ENCODE measurements at places on chromosomes 5 and 9.
A peak's percentile ranks its signal among the peaks of the same experiment; 100 is the strongest.

DNA sequence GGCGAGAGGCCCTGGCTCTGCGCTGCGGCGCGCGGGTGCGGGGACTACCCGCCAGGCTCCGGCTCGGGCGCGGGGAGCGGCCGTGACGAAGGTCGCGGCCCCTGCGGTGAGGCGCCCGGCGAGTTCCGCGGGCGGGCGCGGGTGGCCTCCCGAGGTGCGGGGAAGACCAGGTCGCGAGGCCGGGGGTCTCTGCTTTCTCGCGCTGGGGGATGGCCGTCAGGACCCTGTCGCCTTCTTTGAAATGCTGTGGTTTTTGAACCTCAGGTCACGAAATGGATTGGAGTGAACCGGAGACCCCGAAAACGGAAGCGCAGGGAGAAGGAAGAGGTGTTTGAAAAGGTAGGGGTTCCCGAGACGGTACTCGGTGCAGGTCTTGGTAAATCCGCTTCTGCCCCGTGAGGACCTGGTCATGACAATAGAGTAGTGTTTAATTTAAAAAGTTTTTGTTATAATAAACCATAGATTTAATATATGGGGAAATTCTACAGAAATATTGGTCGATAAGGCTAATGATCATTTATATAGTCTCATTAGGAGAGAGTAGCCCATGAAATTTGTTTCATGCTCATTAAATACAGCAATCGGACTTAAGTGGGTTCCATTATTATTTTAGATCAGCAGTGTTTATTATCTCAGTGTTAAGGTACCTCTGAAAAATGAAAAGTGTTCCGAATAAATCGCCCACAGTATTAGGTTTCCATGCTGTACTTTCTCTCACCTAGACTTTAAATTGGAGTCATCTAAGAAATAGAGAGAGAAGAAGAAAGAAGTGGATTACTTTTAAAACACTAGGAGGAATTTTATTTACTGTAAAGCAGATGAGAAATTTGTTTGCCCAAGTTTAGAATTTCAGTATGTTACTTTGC is 279.0 kb downstream of the AOPEP start:
- DNase-seq: peak; percentile 29

DNA sequence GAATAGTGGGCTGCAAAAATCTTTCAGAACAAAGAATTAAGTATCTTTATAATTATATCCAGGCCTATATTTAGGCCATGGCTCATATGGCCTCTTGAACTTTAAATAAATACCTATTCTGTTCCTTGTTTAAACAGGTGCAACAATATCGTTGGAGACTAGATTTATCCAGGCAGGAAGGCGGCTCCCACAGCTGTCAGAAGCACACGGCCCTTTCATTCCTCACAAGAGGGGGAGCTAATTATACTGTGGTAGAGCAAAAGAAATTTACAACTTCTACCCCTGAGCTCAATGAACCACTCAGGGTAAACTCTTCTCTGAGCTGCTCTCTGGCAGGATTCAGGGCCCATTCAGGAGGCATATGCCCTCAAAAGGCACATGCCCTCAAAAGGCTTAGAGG is 31.3 kb downstream of the TMEM174 start:
- no peak for DNase-seq

DNA sequence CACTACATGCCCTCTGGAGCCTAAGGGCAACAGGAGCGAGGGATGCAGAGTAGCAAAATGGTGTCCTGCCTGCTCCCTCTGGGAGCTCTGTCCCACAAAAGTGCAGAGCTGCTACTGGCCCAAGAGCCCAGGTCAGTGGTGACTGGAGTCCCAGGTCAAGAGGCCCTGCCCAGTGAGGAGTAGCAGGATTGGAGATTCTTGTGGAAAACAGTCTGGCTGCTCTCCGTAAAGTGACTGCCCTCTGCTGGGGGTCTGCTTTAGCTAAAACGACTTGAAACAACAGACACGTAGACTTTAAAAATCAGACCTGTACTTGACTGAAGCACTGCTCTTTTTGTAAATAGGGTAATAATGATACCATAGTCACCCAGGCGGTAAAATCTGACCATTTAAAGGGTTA is 917.0 kb downstream of the MAT2B start:
- peak; percentile 42 for DNase-seq

GRCh38 chr9:134940236-134941208 is 22.8 kb upstream of the FCN1 start:
- DNase-seq: no peak

GRCh38 chr5:175866377-175866907 is 4.9 kb upstream of the CPLX2 start:
- no peak for DNase-seq

DNA sequence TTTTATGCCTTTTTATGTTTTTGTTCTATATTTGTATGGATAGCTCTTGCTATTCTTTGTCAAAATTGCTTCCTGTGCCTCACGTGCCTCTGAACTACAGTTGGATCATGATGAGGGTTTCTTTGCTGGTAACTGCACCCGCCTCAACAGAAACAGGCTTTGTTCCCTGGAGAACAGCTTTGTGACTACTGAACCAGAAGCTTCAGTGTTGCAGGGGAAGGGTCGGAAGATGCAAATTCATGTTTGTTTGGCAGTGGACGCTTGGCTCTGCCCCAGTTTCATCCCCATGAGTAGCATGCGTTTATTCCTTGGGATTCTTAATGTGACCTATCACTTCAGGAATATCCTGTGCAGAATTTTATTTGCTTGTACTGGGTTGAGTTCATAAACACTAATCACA is 959.1 kb upstream of the WWC1 start:
- DNase-seq: no peak

DNA sequence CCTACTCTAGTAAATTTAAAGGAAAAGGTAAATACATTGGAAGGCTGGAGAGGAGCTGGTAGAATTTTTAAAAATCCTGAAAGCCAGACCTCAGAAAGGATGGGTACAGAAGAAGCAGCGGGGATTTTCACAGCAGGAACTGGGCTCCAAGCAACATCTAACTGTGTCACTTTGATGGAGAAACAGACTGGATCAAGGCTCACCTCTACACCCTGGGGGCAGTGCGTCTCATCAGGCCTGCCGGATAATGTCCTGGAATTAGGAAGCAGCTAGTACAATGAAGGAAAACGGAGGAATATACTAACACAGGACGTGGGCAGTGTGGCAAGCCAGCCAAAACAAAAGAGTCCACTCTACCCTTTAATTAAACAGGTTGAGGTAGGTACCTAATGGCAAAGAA is 463.6 kb downstream of the TAF11L14 start:
- no peak for DNase-seq

GRCh38 chr5:94748212-94748611 is 129.7 kb downstream of the SLF1 start:
- no peak for DNase-seq

DNA sequence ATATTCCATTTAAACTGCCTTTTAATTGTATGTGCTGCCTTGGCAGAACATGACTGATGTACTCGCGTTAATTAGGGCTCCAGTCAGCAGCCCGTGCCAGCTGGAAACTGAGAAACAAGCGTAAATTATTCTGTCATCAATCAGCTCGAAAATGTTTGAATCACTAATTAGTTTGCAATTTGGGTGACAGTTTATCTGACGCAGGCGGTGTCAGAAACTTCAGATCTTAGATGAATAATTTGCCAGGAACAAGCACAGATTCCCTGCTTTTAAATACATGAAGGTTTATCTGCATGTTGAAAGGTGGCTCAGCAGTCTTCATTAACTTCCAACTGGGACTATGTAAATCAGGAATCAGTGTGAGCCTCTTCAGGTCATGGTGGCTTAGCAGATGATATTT is 176.0 kb upstream of the TLE4 start:
- no peak for DNase-seq

DNA sequence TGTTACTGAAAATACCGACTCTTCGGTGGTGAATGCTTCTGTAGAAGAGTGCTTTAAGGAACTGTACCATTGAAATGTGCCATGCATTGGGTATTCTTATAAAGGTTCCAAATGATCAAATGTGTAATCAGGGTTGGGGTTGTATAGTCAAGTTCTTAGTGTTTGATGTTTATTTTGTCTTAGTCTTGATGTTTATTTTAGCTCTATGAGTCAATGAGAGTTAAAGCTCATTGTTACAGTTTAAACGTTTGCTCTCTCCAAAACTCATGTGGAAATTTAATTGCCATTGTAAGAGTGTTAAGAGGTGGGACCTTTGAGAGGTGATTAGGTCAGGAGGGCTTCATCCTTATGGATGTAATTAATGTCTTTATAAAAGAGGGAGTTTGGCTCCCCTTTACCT is 153.0 kb downstream of the FER start:
- no peak for DNase-seq

- DNase-seq: no peak
Measured at GRCh38 chr5:110727025-110727314, 499 bp upstream of the TMEM232 start.

DNA sequence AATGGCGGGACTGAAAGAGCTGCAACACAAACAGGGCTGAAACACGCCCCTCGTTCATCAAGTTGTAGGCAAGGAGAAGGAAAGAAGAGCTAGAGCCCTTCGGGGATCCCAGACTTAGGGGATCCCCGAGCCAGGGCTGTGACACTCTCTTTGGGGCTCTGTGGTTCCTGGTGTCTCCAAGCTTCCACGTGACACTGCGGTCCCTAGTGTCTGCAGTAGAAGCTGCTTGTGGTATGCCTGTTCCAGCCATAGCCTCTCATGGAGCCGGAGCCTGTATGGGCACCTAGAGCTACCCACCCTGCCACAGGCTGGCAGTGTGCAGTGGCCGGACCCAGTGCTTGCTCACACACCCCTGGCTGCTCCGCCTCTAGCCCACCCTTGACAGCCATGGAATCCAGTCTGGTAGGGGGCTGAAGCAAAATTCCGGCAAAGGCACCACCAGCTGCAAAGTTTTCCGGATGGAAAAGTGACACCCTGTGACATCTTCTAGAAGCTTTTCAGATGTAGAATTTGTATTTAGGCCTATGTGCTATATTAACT is 1439.6 kb upstream of the ACO1 start:
- no peak for DNase-seq

DNA sequence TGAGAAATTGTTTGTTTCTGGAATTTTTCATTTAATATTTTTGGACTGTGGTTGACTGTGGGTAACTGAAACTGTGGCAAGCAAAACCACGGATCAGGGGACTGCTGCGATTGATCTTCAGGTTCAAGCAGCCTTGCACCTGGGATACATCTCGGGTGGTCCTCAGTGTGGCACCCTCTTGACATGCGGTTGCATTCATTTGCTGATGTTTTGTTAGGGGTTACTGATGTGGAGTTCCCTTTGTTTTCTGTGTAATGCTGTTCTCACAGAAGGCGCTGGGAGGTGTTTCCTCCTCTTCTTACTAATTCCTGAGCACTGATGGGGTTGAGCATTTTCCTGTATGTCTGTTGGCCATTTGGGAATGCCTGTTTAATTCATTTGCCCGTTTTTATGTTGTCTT is 60.4 kb downstream of the EHMT1 start:
- DNase-seq: no peak

DNA sequence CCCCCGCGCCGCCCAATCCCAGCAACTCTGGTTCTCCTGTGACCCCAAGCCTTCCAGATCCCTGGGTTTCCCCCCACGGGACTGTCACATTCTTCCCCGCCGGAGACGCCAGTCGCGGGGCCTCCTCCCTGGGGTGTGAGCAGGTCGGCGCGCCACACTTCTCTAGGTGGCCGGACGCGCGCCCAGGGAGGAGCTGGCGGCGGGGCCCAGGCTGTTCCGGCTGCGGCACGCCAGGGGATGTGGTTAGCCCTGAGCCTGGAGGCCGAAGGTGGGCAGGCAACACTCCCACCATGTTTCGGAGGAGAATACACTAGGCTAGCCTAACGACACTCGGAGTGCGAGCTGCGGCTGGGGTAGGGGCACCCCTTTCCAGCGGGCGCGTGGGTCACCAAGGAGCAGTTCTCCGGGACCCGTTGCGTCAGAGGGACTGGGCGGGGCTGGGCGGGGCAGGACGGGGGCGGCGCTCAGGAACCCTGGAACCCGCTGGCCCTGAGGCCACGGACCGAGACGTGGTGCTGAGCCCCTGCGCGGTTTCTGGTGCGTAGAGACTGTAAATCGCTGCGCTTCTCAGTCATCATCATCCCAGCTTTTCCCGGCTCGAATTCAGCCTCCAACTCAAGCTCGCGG is at the start of gene SLC27A6:
SLC27A6 (plus strand) TSS at position 478 of the 627 bp plus-strand sequence. CDS start 650 bp downstream, outside the sequence.
- DNase-seq: no peak

GRCh38 chr5:107736638-107737037 is 65.9 kb upstream of the EFNA5 start:
- no peak for DNase-seq

- DNase-seq: no peak
Measured at GRCh38 chr9:36881743-36882441, 152.2 kb downstream of the PAX5 start.

DNA sequence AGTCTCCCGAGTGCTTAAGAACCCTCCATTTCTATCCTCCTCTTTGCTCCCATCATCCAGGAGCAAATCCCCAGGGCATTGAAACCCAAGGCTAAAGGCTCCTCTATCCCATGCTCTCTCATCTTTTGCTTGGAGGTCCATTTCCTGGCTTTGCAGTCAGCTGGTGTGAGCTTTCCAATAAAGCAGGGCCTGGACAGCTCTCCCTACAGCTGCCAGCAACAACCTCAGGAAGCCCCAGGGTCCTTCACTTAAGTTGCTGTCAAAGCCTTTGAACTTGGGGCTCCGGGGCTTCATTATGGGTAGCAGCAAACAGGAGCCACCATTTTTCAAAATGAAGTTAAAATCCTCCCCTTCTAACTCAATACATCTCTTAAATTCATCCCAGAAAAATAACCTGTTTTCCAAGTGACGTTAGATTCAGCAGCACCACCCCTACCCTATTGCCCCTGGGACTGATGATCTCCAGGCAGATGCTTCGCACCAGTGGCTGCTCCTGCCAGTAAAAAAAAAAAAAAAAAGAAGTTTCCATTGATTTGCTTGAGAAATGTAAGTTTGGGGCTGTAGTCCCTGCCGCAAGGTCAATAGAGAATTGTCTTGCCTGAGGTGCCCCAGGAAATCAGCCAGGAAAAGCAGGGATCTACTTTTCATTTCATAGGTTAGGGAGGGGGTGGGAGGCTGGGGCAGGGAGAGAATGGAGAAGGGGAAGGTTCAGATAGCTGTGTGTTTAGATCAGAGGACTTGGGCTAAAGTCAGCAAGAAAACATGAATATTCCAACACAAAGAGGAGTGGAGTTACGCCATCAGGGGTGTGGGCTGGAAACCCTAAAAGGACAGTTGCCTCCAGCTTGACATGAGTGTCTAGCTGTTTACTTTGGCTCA is 83.8 kb upstream of the IL6ST start:
- no peak for DNase-seq

DNA sequence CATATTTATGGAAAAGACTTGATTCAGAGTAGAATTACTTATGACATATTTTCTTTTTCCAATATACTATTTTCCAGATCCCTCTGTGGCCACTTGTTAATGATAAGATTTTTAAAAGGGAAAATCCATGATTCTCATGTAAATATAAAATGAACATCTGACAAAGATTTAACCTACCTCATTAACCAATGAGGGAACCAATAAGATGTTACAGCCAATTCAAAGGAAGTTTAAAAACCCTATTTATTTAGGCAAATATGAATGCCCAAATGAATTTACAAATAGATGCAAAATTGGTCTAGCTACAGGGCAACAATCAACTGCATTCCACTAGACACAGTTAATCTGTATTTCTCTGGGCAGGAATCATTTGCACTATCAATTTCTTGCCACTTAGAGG is 226.8 kb downstream of the ADAMTSL1 start:
- DNase-seq: no peak

- DNase-seq: no peak
Measured at GRCh38 chr5:88934439-88934838, 51.5 kb upstream of the MEF2C start.

All from thyroid gland (tissue), 4 donors.